ENCODE measurements at places on chromosomes 4 and X.

GRCh38 chr4:2322227-2322626 is 60.3 kb upstream of the MXD4 start:
- DNase-seq, result no peak

DNA sequence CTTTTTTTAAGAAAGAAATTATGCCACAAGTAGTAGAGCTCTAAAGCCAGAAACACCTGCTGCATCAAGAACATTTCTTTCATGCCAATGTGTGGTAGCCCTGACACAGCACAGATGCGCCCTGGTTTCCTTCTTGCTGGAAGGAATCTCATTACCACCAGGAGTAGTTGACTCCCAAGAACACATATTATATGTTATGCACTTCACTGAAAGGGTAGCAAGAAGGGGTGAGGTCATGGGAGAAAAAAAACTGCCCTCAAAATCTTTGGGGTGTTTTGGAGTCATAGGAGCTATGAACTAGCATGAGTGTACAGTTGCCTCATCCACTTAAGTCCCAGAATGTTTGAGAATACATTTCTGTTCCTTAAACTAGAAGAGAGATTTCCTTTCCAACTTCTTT is 185.8 kb upstream of the C1QTNF7 start:
- DNase-seq, result no peak

DNA sequence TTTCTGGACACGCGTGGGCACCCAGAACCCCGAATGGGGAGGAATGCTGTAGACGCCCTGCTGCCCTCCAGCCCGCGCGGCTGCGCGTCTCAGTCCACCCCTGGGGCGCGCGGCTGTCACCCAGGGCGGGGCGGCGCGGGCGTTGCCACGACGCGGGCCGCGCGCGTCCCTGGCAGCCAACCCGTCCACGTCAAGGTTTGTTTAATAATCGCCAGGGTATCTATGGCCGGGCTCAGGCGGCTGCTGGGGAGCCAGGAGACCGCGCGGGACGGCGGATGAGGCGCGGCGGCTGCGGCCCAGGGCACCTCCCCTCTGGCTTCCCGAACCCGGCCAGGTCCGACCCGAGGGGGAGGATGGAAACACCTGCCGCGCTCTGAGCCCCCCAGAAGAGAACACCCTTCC is at the start of gene SPATA18:
SPATA18 (plus strand) TSS at position 92 of the 402 bp plus-strand sequence. CDS start 401 bp downstream, outside the sequence.
- DNase-seq, result peak; percentile 16

- DNase-seq, result no peak
Measured at GRCh38 chr4:13778367-13778766, 150.8 kb upstream of the BOD1L1 start.

GRCh38 chrX:29231800-29232199 is 644.6 kb downstream of the IL1RAPL1 start:
- no peak for DNase-seq

DNA sequence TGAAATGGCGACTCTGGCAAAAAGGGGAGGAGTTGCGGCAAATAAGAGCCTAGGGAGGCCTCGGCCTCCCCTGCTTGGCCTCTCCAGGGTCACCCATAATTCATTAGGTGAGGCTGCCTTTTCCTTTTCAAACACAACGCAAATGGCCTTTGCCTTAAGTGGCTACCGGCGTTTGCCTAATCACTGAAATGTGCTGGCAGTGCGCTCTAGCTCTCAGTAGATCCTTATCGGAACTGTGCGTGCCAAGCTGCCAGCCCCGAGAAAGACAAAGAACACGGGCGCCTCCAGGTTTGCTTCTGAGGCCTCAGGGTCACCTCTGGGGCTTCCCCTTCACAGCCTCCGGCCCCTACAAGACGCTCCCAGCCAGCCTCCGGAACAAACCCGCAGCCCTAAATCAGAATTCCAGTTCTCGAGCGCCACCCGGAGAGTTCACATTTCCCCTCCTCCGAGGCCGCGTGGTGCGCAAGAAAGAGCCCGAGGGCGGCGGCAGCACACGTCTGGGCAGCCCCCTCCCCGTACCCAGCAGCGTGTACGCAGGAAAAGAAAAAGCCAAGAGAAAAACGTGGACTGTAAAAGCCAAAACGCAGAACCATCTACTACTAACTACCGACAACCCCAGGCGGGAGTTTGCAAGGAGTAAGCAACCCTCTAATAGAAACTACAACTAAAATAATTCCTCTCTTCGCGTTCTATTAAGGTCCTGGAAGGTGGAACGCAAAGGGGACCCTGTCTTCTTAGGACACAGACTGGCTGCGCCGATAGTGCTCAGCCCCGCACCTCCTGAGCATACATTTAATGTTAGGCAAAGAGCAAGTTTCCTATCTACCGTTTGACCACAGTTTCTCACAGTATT is 76.5 kb upstream of the BCOR start:
- no peak for DNase-seq

GRCh38 chr4:55242506-55242905 is 103.5 kb upstream of the SRD5A3 start:
- DNase-seq, result no peak

DNA sequence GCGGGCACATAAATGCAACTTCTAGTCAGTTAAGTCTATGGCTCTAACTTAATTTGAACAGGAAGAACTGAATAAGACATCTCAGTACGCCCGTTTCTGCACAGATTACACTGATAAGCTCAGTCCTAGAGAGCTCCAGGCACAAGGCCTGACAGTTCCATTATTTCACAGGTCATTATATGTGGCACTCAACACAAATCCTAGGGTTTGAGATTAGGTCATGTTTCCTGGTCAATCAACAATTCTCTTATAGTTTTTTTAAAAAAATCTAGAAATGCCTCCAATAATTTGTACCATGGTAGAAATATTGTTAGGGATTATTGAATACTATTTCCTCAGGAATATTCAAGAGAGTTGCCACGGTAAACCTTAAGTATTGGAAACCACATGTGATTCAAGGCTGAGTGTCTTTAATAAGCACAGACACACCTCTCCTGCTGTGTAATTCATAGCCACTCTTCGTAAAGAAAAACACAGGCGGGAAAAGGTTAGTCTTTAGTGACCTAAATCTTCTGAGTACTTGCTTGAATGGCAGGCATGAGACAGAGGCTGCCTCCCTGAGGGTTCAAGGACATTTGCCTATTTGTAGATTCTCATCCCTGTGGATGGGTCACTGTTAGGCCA is 342.9 kb upstream of the ADGRL3 start:
- DNase-seq, result no peak

DNA sequence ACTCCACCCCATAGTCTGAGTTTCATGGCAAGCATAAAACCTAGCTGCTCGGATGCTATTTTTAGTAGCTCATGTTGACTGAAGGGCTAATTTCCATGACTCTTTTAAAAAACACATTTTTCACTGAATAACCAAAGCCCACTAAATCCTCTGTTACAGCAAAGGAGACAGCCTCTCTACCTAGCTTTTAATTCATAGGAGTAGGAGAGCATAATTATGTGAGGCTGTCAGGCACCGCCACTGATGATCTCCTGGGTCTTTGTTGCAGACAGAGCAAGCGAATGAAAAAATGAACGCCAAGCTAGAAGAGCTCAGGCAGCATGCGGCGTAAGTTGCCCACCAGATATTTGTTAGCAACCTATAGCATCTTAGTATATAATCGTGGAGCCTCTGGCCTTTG is 53.5 kb downstream of the KIF4A start:
- DNase-seq, result no peak

DNA sequence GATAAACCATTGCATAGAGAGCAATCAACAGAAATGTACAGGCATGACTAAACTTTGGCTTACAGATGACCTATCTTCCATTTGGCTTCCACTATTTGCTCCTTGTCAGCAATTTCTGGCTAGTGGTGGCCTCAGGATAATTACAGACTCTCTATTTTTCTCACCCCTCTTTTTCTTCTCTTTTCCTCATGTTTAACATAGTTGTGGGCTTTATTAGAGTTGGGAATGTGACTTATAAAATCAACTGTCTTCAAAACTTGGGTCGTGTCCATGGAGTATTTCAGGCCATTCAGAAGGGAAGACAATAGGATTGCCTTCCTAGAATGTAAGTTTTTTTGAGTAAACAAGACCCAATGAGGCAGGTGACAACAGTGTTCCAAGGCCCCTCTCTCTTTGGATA is 236.2 kb downstream of the FRAS1 start:
- DNase-seq, result peak; percentile 89

DNA sequence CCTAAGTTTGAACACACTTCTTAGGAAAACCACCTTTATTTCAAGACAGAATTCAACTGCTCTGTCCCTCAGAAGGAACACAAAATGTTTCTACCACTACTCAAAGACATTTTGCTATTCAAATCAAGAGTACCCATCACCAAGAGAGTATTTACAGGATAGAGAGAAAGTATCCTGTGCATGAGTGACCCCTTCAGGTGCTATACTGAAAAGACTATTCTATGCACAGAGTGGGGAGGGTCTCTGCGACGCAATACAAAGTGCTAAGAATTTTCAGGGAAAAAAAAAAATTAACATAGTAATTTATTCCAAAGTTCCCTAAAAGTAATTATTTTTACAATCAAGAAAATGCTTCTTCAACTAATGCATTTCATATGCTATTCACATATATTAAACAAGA is 346.4 kb upstream of the FAM241A start:
- no peak for DNase-seq

- peak; percentile 20 for DNase-seq
Measured at GRCh38 chr4:7779432-7779768, 160.3 kb downstream of the AFAP1 start.

- no peak for DNase-seq
Measured at GRCh38 chr4:112655270-112655669, 18.3 kb downstream of the LARP7 start.

DNA sequence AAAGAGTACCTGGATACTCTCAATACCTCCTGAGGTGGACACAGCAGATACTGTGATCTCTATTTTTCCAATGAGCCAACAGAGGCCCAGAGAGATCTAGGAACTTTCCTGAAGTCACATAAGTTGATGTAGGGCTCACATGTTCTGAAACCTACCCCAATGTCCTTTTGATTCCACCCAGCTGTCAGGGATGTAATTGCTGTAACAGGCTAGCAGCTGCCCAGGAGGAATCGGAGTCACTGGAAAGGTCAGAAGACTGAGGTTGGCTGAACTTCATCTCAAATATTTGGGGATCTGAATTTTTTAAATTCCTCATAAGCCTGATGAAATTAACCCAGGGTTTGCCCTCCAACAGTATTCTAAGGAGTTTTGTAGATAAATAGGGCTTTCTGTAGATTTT is 52.5 kb upstream of the PROM1 start:
- DNase-seq, result peak; percentile 12

- peak; percentile 89 for DNase-seq
Measured at GRCh38 chr4:54498661-54499111, 159.1 kb upstream of the KIT start.

DNA sequence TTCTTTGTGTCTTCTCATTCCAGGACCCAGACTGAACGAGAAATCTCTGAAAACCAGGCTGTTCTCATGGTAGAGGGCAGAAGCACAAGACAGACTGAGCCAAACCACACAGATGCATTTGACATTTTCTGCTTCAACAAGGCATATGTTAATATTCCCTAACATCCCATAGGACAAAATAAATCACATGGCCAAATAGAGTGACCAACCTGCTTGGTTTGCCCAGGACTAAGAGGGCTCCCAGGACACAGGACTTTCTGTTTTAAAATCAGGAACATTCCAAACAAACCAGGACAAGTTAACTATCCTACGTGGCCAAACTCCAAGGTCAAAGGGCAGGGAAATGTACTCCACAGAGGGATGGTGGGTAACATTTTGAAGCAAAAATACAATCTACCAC is 11.7 kb downstream of the CTPS2 start:
- DNase-seq, result no peak

DNA sequence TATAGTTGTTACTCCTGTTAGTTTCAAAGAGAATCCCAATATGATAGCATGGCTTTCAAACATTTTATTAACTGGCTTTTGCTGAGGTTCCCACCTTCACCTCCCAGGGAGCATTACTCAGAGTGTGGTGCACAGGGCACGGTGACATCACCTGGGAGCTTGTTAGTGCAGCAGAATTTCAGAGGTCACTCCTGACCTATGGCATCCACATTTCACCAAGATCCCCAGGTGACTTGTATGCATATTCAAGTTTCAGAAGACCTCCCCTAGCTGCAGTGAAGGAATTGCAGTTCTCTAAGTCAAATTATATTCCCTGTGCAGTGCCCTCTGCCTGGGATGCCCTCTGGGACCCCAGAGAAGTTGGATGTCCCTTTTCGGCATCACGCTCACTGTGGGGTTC is 29.7 kb upstream of the LNX1 start:
- DNase-seq, result no peak

- peak; percentile 83 for DNase-seq
Measured at GRCh38 chrX:139881572-139881971, 51.3 kb downstream of the ATP11C start.

GRCh38 chr4:89586318-89586717 is 250.6 kb downstream of the SNCA start:
- DNase-seq, result no peak

- no peak for DNase-seq
Measured at GRCh38 chr4:2786794-2787229, 6.1 kb upstream of the SH3BP2 start.

DNA sequence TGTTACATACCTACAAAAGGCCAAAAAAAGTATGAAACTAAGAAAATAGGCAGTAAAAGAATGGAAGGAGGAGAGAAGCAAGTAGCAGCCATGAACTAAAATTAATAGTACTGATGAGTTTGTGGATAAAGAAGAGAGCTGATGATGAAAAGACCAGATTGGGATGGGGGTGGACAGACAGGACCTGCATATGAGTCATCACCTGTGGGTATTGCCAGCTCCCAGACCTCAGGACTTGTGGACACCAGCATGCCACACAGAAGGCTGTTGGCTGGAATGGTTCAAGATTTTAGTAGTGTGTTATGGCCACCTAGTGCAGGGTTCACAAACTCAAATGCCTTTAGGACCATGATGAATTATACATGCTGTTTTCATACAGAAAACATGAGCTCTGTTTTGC is 58.9 kb downstream of the ARX start:
- DNase-seq, result peak; percentile 8

DNA sequence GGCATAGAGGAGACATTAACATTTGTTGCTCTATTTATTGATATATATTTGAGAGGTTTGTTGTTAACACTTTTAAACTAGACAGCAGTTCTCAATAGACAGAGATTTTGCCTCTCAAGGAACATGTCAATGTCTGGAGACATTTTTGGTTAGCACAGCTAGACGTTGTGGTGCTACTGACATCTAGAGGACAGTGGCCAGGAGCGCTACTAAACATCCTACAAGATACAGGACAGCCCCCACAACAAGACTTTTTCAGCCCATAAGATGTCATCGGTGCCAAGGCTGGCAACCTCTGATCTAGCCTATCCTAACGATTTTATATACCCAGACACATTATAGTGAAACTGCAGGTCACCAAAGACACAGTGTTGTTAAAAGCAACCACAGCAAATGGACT is 18.4 kb upstream of the CTSO start:
- DNase-seq, result peak; percentile 42

GRCh38 chrX:2614911-2615310 is 76.2 kb upstream of the CD99 start:
- DNase-seq, result peak; percentile 85

DNA sequence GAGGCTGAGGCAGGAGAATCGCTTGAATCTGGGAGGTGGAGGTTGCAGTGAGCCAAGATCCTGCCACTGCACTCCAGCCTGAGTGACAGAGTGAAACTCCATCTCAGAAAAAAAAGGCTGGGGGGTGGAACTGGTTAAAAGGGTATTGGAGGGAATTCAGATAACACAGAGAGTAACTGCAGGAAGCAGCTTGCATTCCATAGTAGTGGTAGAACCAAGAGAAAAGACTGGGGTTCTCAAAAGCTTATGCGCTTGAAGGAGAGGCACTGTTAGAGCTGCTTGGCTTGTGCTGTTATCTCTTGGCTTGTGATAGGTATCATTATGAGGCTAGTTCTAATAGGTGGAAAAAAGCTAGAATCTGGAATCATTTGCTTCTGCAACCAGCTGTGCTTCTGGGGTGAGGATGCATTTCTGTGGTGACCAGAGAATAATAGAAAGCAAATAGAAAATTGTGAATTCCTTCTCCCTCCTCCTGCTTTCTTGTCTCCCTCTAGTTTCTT is 91.2 kb upstream of the ELOVL6 start:
- no peak for DNase-seq
